Skin of body (tissue), 3 donors: ENCODE measurements at places on chromosomes 4 and X. TPM values are rescaled to one million over a fixed set of nuclear protein-coding genes. Genes with fewer than 3 reads are reported as not detected.

The ARMCX4 gene
- total RNA-seq: 13.5 TPM

The CHRNA9 gene
- 1.2 TPM for total RNA-seq

The PLXNB3 gene
- total RNA-seq: 2.2 TPM

The P2RY8 gene
- total RNA-seq: 0.99 TPM

DNA sequence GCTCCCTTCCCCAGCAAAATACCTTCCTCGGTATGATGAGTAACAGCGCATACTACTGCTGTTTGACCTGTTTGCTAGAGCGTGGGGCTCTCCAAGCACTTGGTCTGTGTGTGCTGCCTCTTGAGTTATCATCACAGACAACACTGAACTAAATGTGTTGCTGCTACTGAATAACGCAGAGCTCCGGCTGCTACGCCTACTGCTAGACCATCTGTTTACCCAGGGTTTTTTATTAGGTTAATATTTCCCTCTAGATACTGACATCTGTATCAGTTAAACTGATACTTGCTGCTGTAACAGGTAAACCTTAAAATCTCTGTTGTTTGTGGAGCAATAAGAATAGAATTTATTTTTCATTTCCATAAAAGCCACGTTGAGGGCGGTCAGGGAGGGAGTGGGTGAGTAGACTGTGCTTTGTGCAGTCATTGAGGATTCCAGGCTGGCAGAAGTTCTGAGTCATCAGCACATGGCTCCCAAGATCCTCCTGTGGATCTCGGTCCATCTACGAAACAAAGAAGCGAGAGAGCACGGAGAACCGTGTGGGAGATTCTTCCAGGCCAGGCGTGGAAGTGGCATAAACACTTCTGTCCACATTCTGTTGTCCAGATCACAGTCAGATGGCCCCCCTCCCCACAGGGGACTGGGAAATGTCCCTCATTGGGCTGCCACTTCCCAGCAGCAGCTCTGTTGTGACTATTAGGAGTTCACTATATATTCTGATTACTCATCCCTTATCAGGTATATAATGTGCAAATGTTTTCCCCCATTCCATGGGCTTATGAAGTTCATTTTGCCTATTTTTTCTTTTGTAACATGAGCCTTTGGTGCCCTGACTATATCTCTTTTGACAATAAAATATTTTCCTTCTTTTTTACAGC lies 14.1 kb downstream of the GRK4 start:
- DNase-seq: no peak

DNA sequence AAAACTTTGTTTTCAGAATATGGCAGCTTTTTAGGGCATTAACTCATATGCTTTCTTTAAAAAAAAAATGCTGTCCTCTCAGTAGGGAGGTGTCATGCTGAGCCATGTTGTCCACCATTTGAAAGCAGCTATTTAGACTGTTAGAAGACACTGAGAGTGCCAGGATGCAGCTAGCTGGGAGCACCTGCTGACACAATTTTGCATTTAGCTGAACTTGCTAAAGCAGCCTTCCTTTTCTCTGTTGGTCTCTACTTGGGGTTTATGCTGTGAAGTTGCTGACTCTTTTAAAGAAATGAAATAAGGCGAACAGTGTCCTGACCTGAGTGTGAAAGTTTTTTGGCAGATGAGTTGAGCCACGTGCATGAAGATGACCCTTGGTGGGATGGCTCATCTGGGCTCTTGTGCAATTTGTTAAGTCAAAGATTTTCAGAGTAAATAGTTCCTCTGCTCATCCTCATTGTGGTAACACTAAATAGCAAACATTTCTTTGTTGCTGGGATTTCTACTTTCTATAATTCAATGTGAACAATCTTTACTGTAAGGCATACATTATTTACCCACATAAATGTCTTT lies 64.5 kb downstream of the CDS1 start:
- no peak for DNase-seq

GRCh38 chr4:143587703-143588102 lies 74.2 kb downstream of the SMARCA5 start:
- no peak for DNase-seq

DNA sequence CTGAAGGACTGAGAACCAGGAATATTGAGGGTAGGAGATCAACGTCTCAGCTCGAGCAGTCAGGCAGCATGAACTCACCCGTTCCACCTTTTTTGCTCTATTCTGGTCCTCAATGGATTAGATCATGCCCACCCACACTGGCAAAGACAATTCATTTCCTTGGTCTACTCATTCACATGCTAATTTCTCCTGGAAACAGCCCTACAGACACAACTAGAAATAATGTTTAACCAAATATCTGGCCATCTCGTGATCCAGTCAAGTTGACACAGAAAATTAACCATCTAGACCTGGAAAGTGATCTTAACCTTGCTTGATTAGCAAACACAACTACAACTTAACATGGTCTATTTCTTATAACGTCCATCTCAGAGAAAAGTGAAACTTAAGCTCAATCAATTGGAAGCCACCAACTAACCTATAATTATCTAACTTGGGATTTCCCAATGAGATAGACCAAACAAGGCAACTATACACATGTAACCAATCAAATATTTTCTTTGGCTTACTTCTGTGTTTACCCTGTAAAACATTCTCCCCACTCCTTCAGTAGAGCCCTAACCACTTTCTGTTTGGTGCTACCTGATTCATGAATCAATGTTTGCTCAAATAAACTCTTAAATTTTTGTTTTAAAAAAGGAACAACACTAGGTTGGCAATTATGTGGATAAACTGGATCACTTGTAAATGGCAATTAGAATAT lies 69.7 kb upstream of the MAMLD1 start:
- DNase-seq: no peak

GRCh38 chr4:186808630-186809018 lies 85.0 kb upstream of the FAT1 start:
- no peak for DNase-seq

- DNase-seq: no peak
Observed at GRCh38 chrX:132505116-132505515, 16.3 kb upstream of the MBNL3 start.

GRCh38 chr4:186839122-186840037 lies 115.7 kb upstream of the FAT1 start:
- no peak for DNase-seq
